NCI-H1436 (cell line): ENCODE measurements at places on chromosomes 3 and 15.

- no peak for DNase-seq
These were observed 54.2 kb upstream of the PIK3R4 start for GRCh38 chr3:130800829-130801228.

DNA sequence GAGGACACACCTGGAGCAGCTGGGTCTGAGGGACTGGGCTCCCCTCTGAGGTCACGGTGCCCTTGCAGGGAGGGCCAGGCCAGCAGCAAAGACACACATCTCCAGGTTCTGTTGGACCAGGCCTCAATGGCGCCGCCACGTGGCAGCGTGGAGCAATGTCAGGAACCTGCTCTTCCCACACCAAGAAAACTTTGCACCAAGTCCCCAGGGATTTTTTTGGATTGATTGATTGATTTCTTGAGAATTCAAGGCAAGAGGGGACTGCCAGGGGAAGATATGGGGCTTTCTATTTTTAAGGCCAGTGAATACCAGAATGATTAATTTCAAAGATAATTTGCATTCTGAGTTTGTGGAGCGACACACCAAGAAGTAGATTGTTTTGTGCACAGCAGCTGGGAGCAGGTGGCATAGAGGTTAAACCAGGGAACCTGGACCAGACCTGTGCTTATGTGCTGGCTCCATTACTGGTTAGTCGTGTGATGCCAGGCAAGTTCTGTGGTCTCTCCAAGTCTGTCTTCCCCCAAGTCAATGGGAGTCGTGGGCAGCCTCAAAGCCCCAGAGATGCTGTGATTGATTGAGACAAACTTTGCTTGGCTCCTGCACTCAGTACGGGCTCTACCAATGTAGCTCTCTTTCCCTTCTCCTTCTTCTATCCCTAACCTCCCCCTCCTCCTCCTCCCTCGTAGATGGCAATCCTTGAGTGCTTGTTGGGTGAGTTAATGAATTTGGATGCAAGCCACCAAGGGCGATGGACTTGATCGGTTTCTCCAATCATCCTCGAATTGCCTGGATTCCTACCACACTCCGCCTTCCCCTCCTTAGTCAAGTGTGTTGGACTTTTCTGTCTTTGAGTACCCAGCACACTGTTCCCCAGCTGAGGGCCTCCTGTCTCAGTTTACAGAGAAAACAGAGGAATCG lies 96.2 kb upstream of the TRPM1 start:
- no peak for DNase-seq

GRCh38 chr3:21477541-21478288 lies 273.3 kb downstream of the ZNF385D start:
- DNase-seq = no peak

GRCh38 chr3:183313351-183313750 lies 60.3 kb downstream of the B3GNT5 start:
- DNase-seq = no peak

DNA sequence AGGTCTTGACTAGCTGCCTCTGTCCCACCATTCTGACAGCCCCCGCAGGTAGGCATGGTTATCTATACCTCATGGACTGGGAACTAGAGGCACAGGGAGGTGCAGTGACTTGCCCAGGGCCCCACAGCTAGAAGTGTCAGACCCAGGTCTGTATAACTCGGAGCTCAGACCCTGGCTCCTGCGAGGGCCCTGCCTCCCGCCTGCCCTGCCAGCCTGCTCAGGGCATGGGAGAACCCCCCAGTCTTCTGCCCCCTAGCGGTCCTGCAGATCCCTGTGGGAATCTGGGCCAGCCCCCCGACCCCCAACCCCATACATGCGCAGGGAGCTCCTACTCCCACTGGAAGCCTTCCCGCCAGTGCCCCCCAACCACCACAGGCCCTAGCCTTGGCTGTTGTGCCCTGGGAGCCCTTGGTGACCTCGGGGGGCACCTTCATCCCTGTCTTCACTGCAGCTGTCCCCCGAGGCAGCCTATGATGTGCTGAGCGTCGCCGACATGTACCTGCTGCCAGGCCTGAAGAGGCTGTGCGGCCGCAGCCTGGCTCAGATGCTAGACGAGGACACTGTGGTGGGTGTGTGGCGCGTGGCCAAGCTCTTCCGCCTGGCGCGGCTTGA lies 6.9 kb downstream of the ABTB1 start:
- no peak for DNase-seq

DNA sequence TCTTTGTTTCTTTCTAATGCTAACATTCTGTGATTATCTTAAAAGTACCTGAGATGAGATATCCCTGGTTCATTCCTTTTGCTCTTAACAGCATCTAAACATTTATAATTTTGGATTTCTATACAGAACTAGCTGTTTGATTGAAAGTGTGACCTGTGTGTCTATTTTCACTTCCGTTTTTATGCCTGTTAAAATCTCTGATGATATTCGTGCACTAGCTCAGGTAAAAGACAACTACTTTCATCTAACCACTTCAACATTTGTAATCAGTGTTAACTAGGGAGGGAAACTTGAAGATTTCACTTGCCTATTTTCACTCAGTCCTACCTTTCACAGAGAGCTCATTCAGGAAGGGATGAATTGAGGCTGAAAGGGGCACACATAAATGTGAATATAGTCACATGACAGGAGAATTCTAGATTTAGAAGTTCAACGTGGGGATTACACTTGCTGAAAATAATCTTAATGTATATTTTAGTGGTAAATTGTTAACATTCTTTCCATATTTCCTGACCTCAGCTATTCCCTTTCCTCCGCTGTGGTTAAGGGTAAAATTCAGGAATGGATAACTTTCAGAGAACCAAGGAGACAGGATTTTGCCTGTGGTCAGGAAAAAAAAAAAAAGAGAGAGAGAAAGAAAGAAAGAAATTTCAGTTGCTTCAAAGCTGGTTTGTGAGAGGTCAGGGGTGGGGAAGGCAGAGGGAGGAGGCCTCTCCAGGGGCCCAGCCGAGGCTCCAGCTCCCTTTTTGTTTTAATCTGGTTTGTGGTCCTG lies 159.8 kb upstream of the TSC22D2 start:
- no peak for DNase-seq

DNA sequence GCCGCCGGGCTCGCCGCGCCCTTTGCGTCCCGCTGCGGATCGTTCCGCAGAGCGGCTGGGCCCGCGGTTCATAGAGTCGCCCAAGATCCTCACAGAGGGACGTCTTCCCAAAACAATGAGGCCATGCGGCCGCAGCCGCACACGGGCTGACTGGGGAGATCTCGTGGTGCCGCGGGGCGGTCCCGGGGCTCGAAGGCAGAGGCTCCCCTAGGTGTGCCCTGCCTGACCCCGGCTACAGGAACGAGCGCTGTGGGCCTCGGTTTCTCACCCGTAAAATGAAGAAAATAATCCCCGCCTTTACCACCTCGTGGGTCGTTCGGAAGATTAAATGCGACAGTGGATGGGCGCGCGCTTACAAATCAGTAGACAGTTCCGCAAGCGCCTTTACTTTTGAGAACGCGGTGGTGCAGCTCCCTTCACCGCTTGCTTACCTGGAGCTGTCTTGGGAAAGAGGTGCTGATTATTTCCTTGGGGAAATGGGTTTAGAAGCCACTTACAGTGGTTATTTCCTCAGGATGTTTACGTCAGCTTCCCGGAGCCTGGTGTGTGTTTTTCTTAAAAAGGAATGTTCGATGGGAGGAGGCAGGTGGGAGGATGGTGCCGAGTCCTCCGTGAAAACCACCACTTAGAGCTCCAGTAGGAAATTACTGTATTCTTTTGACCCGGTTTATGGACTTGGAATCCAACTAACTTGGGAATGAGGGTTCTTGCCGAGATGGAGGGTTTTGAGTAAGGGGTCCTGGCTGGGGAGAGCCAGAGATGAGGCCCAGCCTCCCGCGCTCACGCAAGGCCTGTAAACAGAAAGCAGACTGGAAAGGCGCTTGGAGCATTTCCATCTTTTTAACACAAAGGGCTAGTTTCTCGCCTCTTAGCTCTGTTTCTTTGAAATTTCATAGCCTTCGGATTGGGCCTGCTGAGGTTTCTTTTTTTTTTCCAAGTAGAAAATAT lies 1.9 kb upstream of the MEX3B start:
- DNase-seq = no peak

DNA sequence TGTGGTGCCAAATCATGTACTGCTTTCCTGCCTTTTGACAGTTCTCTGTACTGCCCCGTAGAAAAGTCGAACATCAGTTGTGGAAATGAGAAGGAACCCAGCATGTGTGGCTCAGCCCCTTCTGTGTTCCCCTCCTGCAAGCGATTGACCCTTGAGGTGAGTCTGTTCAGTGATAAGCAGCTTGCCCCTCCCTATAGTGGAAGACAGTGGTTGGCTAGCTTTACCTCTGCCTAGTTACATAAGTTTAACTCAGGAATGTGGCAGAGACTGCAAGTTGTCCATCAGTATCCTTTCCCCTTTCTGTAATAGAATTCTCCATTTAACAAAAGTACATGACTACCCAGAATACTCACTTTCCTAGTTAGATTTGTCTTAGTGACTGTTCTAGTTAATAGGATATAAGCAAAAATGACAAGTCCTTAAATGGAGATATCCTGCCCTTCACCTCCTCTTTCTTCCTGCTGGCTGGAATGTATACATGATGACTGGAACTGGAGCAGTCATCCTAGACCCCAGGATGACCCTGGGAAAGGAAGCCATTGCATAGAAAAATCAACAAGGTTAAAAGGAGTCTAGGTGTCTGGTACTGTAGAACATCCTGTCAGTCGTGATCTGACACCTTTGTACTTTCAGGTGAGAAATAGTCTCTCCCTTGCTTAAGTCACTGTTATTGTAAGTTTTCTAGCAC lies 10.6 kb downstream of the SETMAR start:
- no peak for DNase-seq

- no peak for DNase-seq
These were observed 135.3 kb downstream of the DIPK2A start for GRCh38 chr3:144106970-144107369.

DNA sequence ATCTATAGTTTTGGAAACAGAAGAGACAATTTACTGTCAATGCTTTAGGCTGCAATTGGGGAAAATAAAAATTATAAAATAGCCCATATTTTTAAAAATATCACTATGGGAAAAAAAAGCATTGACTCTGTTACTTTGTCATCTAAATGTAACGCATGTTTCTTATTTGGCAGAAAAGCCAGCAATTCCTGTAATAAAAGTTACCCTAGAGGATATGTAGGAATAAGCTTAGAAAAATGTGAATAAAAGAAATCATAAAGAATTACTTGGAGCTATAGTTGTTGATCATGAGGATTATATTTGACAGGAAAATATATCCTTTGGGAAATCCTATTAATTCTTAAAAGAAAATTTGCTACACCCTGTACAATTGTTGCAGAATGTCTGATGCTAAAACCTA lies 515.4 kb upstream of the IL12A start:
- DNase-seq = no peak

DNA sequence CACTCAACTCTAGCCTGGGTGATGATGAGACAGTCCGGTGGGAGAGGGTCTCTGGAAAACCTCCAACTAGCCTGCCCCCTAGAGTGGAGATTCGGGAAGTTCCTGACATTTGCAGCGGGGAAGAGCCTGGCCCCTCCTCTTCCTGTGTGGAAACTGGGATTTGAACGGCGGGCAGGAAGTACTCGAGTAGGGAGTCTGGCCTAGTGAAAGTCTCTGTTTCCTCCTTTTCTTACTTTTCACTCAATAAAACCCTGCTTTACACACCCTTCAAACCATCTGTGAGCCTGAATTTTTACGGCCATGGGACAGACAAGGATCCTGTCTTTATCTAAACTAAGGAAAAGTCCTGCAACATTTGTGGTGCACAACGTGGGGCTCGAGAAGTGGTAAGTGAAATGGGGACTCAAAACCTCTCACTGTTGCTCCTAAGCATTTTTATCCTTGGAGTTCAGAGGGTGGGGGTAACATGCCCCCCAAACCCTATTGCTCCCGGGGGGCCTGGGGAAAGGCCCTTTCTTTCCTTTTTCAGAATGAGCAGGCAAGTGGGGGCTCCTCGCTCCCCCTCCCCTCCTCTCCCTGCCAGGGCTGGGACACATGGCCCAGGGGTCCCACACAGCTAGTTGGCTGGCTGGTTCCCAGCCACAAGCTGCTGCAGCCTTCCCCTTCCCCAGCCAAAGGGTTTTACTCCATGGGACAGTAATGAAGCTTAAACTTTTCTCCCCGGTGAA lies 224.7 kb upstream of the GBE1 start:
- DNase-seq = no peak

- no peak for DNase-seq
These were observed 665.7 kb upstream of the TBL1XR1 start for GRCh38 chr3:177862962-177863491.

GRCh38 chr3:100769693-100770092 lies 60.4 kb downstream of the TFG start:
- no peak for DNase-seq

DNA sequence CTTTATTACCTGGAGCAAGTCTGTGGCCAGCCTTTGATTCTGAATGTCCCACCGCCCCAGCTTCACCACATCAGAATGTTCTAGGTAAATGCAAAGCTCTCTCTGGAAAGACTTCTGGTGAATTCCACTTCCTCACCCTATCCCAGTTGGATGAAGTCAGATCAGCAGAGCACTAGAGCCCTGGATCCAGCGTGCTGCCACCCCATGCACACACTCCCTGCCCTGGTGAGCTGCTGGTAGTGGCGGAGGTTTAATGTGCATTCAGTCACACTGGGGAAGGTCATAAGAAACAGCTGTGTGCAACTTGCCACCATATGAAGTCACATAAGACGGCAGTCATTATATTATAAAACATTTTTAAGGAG lies 16.3 kb upstream of the SLC41A3 start:
- no peak for DNase-seq

DNA sequence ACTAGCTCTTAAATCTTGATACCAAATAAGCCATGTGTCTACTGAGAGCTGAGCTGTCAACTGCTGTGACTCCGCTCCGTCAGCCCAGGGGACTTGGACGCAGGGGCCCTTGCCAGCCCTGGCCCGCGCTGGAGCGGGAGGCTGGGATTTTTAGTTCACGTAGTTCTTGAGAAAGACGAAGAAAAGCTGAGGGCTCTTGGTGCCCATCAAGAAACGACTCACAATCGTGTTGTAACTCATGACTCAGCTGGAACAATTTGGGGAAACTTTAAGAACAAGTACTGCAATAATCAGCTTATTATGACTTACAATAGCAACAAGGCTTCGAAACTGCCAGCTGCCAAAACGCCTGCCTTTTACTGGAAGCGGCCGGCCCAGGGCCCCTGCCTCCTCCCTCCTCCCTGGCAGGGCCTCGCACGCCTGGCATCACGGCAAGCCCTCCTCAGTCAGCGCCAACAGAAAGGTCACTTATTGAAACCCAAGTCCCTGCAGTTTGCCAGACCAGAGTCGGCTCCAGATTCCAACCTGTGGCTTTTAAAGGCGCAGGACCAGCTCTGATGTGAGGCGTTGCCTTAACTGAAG lies 60.3 kb downstream of the RGMA start:
- no peak for DNase-seq

GRCh38 chr15:87219650-87220615 lies 1036.6 kb downstream of the NTRK3 start:
- no peak for DNase-seq

- no peak for DNase-seq
These were observed 99.8 kb downstream of the MECOM start for GRCh38 chr3:169563775-169564059.

GRCh38 chr15:98034731-98035130 lies 74.2 kb downstream of the ARRDC4 start:
- DNase-seq = no peak

GRCh38 chr15:31004220-31004733 lies 12.8 kb upstream of the MTMR10 start:
- DNase-seq = no peak

- DNase-seq = no peak
These were observed 12.8 kb downstream of the SH3BP5 start for GRCh38 chr3:15319575-15319974.

- no peak for DNase-seq
These were observed 39.6 kb upstream of the CTNNB1 start for GRCh38 chr3:41159588-41160189.
